ENCODE measurements at places on chromosomes 5 and 9. TPM values are rescaled to one million over a fixed set of nuclear protein-coding genes. Genes with fewer than 3 reads are reported as not detected.

DNA sequence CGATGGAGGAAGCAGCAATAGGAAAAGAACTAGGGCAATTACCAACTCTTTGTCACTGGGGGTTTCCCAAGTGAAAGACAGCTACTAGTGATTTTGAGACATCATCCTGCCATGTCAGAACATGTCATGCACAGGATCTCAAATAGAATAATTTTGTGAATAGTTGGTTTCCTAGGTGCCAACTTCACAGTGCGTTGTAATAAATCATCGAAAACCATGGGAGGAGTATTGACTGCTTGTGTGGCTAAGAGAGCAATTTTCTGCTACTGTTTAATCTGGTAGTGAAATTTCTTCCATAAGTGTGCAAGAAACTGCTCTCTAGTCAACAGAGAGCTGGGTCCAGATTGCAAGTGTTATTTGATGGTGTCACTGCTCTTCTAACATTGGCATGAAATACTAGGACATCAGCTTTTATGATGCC, 168.6 kb downstream of the NNT start:
- no peak for DNase-seq

DNA sequence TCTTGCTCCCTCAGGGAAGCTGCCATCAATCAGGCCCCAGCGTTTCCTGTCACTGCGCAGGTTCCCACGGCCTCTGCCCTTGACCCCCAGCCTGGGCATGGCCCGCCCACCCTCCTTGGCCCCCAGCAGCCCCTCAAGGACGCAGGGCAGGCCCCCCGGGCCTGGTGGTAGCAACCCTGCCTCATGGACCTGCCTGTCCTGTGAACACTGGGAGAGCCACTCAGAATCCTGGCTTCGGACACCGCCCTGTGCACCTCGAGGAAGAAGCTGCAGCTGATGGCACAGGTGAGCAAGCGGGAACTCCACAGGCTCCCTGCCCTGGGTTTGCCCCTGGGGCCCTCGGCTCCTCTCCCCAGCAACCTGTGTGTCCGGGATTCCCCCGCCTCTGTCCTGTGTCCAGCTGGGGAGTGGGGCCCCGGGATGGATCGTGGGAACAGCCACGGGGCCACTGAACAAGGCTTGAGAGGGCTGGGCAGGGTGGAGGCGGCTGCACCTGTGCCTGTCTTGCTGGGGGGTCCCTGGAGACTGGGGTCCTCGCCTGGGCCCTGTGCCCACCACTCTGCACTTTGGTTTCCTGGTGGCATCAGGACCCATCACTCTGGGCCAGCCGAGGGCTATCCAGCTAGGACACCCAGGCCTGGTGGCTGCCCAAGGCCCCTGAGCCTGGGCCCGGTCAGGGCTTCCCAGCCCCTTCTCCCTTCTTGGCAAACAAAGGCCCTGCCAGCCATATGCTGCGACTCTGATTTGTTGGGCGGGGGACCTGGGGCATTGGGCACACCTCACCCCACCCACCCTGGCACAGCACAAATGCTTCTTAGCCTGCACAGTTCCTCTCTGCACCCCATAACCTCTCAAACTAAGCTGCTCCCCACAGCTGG, 33.5 kb upstream of the EGFL7 start:
- DNase-seq, result no peak

DNA sequence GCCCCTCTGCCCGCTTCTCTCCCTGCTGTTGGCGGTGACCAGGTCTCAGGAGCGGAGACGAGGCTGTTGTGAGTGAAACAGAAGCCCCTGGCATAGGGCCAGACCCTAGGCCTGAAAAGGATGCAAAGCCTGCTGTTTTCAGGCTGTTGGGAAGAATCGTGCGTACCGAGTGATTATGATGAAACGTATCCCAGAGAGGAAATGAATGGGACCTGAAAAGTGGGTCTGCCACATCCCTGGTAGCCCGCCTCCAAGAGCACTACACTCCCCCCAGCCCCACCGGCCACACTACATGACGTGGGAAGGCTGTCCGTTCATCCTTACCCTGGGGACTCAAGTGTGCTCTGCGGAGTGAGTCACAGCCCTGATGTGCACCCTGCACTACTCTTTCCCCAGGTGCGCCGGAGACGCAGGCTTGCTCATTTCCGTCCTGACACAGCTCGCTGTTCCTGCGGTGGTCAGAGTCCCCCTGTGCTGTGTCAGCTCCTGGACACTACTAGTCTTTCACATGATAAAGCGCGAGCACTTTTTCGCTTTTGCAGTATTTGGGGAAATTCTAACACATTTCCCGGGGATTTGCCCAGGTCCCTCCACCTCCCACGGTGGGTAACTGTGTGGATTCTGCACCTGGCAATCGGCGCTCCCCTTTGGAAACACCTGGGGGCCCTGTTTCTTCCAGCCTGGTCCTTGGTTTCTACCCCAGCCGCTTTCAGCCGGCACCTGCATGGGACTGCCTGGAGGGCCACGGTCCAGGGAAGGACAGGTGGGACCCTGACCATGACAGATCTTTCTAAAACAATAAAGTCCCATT, 91.5 kb downstream of the ANKRD33B start:
- DNase-seq, result no peak

- no peak for DNase-seq
These were observed 90.6 kb downstream of the PSD2 start for GRCh38 chr5:139886213-139886612.

Gene ADGRD2
- polyA plus RNA-seq, result 0.13 TPM
